ENCODE measurements at places on chromosomes 16 and 17.

DNA sequence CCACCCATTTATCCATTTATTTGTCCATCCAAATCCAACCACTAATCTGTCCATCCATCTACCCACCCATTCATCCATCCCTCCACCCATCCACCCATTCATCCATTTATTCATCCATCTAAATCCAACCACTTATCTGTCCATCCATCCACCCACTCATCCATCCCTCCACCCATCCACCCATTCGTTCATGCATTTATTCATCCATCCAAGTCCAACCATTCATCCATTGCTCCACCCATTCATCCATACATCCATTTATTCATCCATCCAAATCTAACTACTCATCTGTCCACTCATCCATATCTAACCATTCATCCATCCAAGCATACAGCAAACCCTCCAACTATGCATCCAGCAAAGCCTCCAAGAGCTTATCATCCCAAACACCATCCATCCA lies 267.3 kb downstream of the XYLT1 start:
- no peak for DNase-seq

- DNase-seq, result no peak
These were observed 1.0 kb downstream of the HSD11B2 start for GRCh38 chr16:67431775-67432505.

GRCh38 chr17:11642655-11643054 lies 44.4 kb downstream of the DNAH9 start:
- DNase-seq, result no peak

- no peak for DNase-seq
These were observed 3.4 kb downstream of the HROB start for GRCh38 chr17:44144966-44145739.

DNA sequence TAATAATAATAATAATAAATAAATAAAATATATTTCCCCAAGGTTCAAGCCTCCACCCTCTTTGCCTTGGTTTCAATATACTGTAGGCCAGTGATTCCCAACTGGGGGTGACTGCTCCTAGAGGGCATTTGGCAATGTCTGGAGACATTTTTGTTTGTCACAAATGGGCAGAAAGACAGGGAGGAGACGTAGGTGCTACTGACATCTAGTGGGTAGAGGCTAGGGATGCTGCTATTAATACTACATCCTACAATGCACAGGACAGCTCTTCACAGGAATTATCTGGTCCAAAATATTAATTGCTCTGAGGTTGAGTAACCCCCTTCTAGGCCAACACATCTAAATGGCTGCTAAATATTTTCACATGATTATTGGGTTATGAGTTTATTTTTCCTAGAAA lies 12.8 kb upstream of the PRR14 start:
- no peak for DNase-seq

DNA sequence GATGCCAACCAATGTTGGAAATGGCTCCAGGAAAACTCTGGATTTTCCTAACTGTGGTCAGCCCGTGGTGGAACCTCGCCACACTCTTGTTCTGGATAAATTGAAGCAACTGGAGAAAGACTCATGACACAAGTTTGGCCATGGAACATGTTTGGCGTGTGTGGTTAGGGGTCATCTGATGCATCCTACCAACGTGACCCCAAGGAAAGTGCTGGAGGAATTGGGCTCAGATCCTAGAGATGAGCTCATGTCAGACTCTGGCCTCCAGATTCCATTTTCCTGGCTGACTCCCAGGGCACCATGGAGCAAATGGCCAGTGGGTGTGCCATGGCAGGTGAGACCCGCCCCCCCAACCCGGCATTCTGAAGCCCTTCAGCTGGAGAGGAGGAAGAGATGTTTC lies 58.5 kb downstream of the CACNG5 start:
- DNase-seq, result no peak

DNA sequence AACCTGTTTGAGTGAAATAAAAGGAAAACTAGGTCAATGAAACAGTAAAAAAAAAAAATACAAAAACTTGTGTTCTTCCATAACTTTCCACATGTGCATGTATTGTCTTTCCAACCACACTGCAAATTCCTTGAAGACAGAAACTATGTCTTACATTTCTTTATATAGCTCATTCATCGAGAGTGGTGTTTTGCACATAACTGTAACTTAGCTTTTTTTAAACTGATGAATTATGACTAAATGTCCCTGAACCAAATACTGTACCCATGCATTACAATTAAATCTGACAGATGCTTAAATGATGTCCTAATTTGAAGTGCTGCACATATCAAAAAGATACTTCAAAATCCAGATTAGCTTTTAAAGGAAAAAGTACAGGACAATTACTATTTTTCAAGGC lies 50.1 kb downstream of the BRIP1 start:
- no peak for DNase-seq

DNA sequence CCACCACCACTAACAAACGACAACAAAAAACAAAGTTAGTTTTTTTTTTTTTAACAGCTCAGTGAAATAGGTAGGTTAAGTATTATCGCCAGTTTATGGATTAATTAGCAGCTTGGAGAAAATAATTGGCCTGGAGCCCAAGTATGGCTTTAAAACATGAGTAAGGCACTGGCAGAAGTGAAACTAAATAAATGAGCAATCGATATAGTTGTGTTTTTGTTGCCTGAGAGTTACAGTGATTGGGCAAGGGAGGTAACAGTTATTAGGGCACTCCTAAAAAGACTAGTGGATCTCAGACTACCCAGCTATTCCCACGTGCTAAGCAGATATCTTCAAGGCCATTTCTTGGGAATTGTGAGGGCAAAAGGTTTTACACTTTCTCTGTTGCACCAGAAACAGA lies 2.4 kb downstream of the MLKL start:
- no peak for DNase-seq

DNA sequence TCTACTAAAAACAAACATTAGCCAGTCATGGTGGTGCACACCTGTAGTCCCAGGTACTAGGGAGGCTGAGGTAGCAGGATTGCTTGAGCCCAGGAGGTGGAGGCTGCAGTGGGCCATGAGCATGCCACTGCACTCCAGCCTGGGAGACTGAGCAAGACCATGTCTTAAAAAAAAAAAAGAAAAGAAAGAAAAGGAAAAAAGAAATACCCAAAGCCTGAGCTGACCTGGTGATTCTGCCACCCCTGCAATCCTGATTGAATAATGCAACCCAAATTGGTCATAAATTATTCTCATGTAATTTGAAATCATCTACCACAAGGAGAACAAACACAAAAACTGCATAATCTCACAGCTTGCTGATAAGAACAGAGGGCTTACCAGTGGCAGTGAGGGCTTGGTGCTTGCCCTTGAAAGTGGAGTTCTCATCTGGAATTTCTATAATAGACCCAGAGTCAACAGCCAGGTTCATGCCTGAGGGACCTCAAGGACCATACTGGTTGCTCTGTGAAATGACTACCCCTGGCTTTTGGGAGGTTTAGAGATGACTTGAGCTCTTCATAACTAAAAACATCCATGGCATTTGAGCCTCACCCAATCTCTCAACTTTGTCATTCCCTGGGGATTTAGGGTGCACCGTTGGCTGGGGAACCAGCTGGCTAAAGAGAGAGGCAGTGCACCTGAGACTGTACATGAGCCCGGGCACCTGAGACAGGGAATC lies 35.4 kb upstream of the TMC5 start:
- no peak for DNase-seq

DNA sequence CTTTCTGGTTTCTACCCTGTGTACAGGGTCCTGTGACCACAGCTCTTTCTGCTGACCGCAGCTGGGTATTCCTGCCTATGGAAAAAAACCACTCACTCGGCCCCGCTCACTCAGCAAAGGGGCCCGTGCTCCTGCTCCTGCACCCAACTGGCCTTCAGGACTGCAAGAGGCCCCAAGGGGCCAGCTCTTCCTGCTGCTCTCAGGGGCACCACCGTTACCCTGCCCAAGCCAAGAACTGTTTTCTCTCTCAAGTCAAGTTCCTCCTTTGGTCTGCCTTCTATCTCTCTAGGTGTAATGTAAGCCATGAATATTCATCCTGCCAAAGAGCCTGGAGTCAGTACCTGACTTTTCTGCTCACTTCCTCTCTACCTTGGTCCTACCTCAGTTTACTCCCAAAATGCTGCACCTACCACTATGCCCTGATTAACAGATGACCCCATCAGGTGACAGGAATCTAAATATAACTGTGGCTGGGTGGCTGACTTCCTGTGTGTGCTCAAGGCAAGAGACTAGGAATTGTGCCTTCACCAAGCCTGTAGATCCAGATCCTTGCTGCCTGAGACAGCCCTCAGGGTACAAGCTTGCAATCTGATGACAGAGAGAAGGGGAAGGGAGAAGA lies 20.4 kb upstream of the SCIMP start:
- no peak for DNase-seq

- DNase-seq, result no peak
These were observed 61.5 kb downstream of the DHRS7C start for GRCh38 chr17:9729735-9730420.

DNA sequence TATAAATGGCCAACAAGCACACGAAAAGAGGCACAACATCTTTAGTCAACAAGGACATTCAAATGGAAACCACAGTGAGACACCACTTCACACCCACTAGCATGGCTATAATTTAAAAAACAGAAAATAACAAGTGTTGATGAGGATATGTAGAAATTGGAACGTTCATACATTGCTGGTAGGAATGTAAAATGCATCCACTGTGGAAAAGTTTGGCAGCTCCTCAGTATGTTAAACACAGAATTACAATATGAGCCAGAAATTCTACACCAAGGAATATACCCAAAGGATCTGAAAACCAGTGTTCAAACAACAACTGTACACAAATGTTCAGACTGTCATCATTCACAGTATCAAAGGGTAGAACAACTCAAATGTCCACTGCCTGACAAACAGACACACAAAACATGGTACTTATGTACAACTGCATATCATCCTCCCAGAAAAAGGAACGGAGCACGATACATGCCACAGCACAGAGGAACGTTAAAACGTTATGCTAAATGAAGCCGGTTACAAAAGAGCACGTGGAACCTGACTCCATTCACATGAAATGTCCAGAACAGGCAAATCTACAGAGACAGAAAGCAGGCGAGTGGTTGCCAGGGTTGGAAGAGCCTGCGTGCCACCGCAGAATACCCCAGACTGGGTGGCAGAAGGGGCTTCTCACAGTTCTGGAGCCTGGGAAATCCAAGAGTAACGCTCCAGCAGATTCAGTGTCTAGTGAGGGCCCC lies 32.8 kb upstream of the METRNL start:
- no peak for DNase-seq

DNA sequence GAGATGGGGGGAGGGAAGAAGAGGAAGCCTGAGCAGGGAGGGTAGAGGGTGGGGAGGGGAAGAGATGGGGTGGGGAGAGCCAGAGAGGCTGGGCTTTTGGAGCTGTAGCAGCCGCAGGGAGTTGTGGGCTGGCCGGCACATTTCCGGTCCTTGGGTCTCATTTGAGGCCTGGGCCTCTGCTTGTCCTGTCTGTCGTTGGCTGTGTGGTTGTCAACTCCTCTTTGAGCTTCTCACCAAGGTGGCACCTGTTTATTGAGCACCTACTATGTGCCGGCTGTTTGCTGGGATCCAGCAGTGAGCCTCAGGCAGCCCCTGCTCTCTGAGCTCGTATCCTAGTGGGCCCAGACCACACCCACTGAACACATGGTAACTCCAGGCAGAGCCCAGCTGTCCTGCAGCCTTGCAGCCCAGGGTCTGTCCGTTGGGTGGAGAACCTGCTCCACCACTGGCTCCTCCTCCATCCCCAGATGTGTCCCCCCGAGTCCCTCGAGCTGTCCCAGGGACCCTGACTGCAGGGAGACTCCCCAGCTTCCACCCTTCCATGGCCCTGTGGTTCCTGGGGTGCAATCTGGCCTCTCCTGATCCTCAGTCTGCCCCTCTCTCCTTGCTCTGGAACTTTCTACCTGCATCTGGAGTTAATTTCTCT lies 164.9 kb downstream of the IRF8 start:
- DNase-seq, result no peak

DNA sequence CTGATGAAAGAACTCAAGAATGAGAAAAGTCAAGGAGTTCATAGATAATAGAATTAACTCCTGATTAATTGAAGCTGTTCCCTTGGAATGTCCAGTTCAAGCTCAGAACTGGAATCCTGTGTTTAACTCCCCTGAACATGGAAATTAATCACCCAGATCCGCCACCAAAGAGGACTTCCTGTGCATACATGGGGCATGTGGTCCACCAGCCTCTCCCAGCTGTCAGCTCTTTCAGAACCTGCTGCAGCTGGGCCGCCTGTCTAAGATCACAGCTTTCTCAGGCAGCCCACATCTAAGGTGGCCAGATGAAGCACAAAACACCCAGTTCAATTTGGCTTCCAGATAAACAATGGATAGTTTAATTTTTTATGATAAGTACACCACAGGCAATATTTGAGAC lies 203.7 kb upstream of the COX10 start:
- DNase-seq, result no peak

Data from activated T-cell treated with anti-CD3 and anti-CD28 coated beads for 1 hour (primary cell).